PC-3 (cell line): ENCODE measurements at places on chromosomes 4 and X. TPM values are rescaled to one million over a fixed set of nuclear protein-coding genes. Genes with fewer than 3 reads are reported as not detected.

The SMIM43 gene
- not detected in 2 replicates for total RNA-seq

The C1QTNF7 gene
- total RNA-seq, result not detected in 2 replicates

The XAGE2 gene
- total RNA-seq, result not detected in 2 replicates

The GPRIN3 gene
- not detected in 2 replicates for total RNA-seq

The UBE2D3 gene
- 342 and 435 TPM in 2 replicates for total RNA-seq

The RNF175 gene
- not detected in 2 replicates for total RNA-seq

The NAT8L gene
- 1.6 and 2.0 TPM in 2 replicates for total RNA-seq

The XAGE1A gene
- total RNA-seq, result not detected in 2 replicates

The H2AZ1 gene
- total RNA-seq, result 384 and 433 TPM in 2 replicates

The EFHC2 gene
- total RNA-seq, result 0.29 and 0.40 TPM in 2 replicates

The TEC gene
- total RNA-seq, result 3.9 and 10.4 TPM in 2 replicates

The BBS12 gene
- 0.69 and 1.7 TPM in 2 replicates for total RNA-seq

The HMGN5 gene
- 0.46 and 2.9 TPM in 2 replicates for total RNA-seq
